NCI-H1105 (cell line): ENCODE measurements at places on chromosomes 5 and 9.

DNA sequence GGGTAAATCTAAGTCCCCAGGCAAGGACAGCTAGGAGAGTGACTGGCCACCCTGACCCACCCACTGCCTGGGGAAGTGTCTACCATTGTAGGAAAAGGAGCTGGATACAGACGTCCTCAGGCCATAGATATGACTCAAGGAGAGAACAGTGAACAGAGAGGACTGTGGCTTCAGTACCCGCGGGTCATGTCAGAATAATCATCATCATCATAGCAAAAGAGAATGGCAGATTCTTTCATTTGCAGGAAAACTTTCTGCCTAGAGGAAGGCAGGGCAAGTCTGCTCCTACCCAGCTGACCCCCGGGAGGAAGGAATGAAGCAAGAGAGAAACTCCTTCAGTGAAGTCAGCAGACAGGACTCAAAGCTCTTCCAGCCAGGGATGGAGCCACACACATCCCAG, 52.2 kb upstream of the UBTD2 start:
- no peak for DNase-seq

- no peak for DNase-seq
These were observed 122.9 kb upstream of the ZNF366 start for GRCh38 chr5:72630081-72630480.

DNA sequence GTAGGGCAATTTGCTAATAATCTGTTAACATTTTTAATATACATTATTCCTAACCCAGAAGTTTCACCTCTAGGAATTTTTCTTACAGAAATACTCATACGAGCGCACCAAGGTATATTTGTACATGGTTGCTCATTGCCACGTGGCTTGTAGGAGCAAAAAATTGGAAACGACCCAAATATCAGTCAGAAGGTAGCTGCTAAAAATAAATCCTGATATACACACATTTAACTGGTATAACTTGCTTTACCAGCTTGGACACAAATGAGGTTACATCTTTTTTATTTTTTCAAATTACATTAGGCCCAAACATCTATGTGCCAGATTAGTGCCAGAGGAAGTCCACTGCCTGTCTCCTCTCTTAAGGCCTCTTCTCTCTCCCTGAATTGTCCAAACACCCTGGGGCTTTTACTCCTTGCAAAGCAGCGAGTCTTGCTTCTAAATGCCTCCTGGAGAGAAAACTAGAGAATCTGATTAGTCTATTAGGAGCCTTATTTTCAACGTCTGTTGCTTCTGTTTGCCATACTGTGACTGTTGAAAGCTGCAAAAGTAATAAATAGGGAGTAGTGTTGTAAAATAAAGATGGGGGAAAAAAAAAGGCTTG, 92.0 kb upstream of the SSBP2 start:
- DNase-seq = no peak

- no peak for DNase-seq
These were observed 183.3 kb downstream of the SH3GL2 start for GRCh38 chr9:17761984-17762676.

GRCh38 chr9:121871431-121872025, 220.1 kb downstream of the DAB2IP start:
- no peak for DNase-seq

- no peak for DNase-seq
These were observed 844.4 kb upstream of the CDH18 start for GRCh38 chr5:20832204-20833080.

GRCh38 chr5:126450346-126450745, 27.1 kb downstream of the GRAMD2B start:
- DNase-seq = no peak

DNA sequence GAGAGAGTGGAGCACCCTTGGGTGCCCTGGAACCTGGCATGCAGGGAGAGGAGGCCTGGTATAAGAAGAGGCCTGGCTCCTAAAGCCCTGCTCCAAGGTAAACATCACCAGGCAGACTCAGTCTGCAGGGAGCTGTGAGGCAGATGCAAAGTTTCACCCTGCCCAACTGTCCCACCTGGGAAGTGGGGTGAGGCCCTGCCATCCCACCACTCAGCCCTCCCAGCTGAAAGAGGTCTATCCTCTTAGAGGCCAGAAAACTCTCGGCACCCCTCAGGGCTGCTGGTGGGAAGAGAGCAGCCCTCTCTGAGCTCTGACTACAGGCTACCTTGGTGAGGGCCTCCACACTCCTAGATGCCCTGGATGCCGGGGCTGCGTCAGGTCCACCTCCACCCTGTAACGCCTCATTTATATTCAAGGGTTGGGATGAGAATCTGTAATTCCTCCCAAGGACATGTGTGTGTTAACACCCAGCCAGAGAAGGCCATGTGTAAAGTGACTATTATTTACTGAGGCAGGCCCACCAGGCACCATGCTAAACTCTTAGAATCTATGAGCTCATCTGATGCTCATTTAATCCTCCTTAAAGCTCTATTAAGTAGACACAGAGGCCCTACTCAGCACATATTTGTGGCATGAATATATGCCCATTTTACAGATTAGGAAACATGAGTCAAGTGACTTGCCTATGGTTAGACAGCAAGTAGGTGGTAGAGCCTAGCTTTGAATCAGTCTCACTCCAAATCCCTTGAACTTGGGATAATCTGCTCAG, 205.9 kb downstream of the FSTL4 start:
- no peak for DNase-seq

- DNase-seq = no peak
These were observed 2.5 kb downstream of the TRIO start for GRCh38 chr5:14145435-14146334.

DNA sequence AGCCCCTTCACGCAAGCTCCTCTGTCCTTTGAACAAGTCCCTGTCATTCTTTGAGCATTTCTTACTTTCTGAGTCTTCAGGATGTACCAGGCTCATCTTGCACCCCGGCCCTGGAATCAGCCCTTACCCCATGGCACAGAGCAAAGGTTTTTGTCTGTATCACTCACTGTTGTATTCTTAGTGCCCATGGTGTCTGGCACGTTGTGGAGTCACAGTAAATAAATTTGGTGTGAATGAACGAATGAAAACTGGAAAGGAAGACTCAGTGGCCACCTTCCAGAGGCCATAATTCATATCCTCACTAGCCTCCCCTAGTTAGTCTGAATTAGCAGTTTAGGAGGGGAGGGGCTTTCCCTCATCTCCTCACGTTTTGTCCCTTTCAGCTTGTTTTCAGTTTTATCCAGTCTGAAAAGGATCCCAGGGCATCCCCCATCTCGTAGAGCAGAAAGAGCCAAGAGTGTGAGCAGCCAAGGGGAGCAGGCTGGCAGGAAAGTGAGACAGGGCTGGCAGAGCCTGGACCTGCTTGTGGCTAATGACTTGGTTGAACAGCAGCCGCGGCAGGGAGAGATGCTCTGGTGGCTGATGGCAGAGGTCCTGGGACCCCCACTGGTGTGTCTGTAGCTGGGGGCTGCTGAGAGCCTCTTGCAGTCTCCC, 42.7 kb downstream of the ZNF618 start:
- no peak for DNase-seq

GRCh38 chr5:119022017-119022745, 33.8 kb upstream of the DTWD2 start:
- DNase-seq = no peak

DNA sequence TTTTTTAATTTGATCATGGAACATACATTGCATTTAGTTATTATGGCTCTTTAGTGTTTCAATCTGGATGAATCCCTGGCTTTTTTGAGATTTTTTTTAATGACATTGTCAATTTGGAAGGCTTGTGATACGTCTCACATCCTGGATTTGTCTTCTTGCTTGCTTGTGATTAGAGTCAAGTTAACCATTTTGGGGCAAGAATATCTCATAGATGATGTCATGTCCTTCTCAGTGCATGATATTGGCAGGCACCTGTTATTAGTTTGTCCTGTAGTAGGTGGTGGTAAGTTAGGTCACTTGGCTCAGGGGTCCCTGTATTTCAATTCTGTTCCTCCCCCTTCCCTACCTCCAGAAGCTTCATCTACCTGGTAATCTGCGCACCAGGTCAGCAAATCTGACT, 3.3 kb downstream of the PSD2 start:
- DNase-seq = no peak

DNA sequence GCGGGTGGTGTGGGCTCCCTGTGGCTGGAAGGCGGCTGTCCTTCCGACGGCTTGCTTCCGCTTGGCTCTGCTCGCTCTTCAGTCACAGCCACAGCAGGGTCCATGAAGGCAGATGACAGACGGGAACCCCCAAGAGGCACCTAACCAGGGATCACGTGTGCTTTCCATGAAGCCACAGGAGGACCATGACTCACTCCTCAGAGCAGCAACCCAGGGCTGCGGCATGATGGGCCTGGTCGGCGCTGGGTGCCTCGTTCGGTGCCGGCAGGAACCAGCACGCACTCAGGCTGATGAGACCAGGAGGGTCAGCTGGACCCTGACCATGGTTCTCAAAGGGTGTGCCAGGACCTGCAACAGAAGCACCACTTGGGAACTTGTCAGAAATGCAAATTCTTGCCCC, 32.8 kb upstream of the MED10 start:
- no peak for DNase-seq

- DNase-seq = no peak
These were observed 69.8 kb downstream of the COL15A1 start for GRCh38 chr9:99013550-99013949.

- DNase-seq = no peak
These were observed 85.0 kb upstream of the IRX4 start for GRCh38 chr5:1967736-1968135.

DNA sequence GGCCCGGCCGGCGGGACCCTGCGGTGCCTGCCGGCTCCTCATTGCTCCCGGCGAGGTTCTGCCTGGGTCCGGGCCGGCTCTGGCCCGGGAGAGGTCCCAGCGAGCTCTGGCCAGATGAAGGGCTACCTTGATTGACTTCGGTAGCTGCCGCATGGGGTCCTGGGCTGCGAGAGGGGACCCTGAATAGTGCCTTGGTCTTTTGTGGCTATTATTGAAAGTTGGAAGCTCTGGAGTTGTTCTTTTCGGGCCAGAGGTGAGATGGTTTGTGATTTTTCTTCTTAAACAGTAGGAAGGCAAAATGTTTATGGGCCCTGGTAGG, 635 bp downstream of the NAA35 start:
- DNase-seq = no peak

GRCh38 chr5:169413416-169413815, 112.5 kb upstream of the SLIT3 start:
- no peak for DNase-seq

DNA sequence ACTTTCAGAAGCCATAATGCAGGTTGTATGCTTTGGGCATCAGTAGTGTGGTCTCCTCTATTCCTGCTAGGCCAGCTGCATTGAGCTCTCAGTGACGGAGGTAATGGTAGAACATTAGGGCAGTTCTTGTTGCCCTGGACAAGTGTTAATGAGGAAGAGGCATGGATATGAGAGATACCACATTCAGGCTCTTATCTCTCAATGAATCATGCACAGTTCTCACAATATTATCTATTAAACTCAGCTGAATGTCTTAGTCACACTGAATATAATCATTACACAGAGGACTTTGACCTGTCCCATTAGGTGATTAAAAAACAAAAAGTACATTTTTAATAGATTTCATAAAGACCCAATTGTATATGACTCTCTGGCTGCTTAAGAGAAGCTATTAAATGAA, 76.6 kb upstream of the SSBP2 start:
- no peak for DNase-seq

- DNase-seq = no peak
These were observed 42.0 kb downstream of the ITK start for GRCh38 chr5:157222506-157223230.

- no peak for DNase-seq
These were observed 266.0 kb upstream of the TRIM32 start for GRCh38 chr9:116420993-116421538.
